ENCODE measurements at places on chromosomes 5 and 9. TPM values are rescaled to one million over a fixed set of nuclear protein-coding genes. Genes with fewer than 3 reads are reported as not detected.
A peak's percentile ranks its signal among the peaks of the same experiment; 100 is the strongest.

Gene ALDOB
- total RNA-seq = 0.54 TPM

Gene F2RL2
- total RNA-seq = 0.27 TPM

Gene TRPM6
- total RNA-seq = 3.0 TPM

DNA sequence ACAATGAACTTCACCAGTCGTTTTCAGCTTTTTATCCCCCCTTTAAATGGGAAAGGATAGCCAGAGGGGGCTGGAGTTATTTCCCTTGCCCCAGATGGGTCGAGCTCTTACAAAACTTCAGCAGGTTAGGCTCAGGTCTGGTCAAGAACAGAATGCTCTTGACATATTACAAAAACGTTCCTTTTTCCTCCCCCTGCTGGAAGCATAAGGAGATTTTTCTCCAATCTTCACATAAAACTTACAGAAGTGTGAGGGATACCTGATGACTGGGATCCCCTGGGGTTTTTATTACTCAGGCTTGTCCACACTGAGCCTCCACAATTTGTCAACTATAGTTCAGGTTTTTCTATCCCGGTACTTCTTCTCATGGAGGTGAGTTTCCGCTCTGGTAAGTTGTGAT, 60.8 kb downstream of the CSF2 start:
- DNase-seq = no peak

DNA sequence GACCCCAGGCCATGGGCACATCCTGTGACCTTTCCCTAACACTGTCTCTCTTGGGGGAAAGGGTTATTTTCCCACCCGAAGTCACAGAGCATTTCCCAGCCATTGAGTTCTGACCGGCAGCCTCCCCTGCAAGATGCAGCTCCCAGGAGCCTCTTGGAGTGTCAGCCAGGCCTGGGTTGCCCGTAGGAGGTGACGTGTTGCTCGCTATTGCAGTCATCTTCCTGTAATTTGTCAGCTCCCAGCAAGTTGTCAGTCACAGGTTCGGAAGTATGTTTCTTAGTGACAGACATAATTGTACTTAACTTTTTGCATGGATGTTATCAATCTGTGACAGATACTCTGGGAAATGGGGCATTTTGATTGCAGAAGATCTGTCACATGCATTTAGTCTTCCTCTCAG, 74.5 kb downstream of the MVB12B start:
- no peak for DNase-seq

DNA sequence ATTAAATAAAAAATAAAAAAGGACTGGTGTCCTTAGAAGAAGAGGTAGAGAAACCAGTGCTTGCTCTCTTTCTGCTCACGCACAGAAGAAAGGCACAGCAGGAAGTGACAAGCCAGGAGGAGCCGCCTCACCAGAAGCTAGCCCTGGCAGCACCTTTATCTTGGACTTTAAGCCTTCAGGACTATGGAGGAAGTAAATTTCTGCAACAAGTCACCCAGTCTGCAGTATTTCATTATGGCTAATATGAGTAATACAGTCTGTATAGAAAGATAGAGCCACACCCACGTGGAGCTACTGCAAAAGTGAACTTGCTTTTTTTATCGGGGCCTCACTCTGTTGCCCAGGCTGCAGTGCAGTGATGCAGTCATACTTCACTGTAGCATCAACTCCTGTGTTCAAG, 68.4 kb downstream of the PDZD2 start:
- DNase-seq = no peak

DNA sequence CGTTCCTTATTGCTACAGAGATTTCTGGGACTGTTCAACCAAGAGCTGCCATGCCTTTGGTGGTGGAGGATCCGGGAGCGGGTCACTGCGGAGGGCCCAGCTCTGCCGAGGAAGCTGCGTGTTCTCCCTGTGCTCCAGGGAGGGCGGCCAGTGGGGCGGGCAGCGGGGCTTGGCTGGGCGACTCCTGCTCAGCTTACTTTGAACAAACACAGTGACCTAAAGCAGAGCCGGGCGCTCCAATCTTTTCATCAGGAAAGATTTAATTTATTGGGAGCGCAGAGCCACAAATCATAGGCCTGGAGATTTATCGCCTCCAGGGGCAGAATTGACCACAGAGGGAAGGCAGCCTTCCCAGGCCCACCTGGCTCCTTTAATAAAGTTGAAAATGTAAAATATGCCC, 27.7 kb downstream of the LHX3 start:
- no peak for DNase-seq

- no peak for DNase-seq
These were observed 90.6 kb upstream of the GRHPR start for GRCh38 chr9:37331871-37332270.

DNA sequence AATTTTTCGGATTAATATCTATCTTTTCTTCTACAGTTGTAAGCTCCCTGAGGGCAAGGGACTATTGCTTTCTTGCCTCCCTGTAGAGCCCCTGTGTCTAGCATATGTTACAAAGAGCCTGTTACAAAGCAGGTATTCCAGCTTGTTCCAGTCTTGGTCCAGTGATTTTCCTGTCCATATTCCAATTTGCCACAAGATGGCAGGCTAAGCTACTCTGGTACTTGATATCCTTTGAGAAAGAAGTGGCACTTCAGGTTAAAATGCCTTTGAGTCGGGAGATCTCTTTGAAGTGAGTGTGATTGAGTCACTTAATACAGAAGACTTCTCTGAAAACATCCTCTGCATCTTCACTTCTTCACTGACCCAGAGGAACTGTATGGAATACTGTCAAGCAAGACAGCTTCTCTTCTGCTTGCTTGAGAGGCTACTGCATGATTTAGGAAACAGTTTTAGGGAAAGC, 24.5 kb downstream of the CAVIN4 start:
- peak; percentile 46 for DNase-seq

GRCh38 chr9:12874395-12874794, 99.6 kb downstream of the LURAP1L start:
- DNase-seq = no peak

DNA sequence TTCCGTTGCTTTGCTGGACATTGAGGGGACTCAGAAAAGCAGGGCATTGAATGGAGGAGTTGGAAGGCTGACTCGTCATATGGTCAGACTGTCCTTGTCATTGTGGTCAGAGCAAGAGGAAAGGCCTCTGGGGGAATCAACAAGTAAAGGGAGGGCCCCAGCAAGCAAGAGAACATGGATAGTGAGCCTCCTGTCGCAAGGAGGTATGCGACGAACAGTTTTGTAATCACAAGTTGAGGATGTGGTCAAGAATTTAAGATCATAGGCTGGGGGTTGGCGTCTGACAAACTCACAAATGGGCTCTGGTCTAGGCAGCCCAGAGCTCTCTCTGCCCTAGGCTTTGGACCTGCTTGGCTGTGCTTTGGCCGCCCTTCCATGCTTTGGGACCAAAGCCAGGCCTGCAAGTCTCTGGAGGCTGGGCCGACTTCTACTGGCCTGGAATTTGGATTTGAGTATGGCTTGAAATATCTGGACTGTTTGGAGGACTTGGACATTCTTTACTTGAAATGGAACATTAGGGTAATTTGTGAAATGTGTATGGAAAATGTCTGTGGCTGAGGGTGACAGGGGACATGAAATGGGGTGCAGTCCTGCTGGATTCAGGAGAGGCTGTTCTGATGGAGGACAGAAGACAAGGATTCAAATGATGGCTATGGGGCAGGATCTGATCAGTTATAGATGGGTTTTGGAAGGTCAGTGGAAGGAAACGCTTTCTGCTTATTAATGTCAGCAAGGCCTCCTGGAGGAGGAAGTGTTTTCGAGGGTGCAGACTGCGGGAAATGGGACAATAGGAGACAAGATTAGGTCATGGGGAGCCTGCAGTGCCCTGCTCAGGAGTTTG, 19.2 kb upstream of the NDST1 start:
- peak; percentile 51 for DNase-seq

DNA sequence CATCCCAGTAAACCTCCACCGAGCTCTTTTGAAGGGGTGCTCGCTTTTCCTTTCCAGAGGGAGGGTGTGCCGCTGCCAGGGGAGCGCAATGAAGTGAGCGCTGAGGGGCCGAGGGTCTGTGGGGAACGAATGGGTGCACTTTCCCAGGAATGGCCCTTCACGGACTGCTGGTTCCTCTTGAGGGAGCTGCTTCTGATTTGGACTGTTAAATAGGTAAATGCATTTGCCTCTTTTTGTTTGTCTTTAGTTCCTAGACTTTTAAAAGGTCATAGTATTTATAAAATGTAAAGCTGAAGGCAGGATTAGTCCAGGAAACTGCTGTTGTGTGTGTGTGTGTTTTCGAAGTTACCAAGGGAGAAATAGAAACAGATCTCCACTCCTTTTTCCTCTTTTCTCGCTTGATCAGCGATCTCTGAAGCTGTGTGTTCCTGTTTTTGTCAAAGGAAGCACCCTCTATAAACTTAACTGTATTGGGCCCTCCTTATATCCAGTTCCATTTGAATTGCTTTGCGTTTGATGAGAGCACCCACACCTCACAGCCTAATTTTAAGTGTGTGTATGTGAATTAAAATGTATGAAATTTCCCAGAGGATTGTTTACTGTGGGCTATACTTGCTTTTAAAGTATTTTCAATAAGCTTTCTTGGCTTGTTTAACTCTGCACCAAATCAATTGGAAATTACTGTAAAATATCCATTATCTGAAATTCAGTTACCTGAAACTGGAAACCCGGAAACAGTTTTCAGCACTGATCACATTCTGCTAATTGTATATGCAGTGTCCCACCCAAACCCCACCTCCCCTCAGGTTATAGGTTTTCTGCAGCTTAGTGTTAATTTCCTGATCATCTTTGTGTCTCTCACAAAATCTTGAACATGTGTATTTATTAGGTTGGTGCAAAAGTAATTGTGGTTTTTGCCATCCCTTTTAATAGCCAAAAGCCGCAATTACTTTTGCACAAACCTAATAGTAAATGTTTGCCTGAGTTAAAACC, 966 bp downstream of the SNX2 start:
- no peak for DNase-seq

Gene CDC14B
- 18.2 TPM for total RNA-seq

- no peak for DNase-seq
These were observed 5.0 kb downstream of the RELL2 start for GRCh38 chr5:141641634-141642267.

DNA sequence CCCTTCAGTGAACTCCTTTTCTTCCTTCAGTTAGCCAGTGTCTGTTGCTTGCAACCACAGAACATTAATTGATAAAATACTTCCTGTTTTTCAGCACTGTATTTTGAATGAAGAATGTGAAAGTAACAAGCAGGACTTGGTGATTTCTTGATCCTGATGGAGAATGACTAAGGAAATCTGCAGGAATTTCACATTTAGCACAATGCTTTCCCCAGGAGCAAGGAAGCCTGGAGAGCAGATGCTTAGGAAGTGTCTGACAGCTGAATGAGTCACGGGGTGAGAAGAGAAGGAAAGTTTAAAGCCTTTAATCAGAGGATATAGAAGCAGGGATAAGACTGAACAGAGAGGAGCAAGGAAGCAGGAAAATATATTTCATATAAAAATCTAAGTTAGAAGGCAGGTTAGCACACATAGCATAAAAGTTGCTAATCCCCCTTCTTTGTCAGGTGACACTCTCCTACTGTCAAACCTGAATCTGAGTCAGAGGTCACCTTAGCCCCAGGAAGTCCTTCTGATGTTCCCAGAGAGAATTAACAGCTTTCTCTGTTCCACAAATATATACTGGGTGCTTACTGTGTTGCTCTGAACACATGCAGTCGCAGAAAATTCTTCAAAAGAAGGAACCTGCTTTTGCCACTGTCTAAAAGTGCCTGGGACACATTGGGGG, 59.7 kb downstream of the GNA14 start:
- no peak for DNase-seq

DNA sequence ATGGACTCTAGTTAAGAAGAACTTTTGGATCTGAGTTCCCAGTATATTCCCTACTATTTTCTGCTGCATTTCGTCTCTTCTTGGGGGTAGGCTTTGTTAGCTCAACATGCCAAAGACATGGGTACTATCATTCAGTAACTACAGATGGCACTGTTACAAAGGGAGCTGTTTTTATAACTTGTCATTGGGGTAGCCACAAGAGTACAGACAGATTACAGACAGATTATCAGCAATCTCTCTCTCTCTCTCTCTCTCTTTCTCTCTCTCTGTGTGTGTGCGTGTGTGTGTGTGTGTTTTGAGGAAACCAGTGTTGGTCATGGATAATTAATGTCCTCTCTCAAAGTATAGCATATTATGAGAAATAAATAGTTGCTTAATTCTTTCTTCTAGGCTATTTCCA, 116.1 kb downstream of the WDR70 start:
- DNase-seq = no peak

- DNase-seq = no peak
These were observed 109.2 kb downstream of the BASP1 start for GRCh38 chr5:17326600-17327037.

DNA sequence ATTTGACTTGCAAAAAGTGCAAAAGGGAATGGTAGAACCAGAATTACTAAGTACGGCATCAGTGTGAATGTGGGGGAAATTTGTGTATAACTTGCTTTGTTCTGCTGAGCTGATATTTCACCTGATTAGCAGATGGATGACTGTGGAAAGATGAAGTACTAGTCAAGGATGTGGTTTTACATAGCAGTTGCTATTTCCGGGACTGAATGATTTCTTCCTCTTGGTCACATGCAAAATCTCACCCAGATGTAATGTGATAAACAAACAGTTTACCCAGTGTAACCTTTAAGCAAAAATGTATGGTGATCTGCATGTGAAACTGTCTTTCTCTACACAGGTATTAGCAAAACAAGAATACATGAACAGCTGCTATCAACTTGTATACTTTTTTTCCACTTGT, 46.1 kb downstream of the DCP2 start:
- DNase-seq = no peak

GRCh38 chr5:113204525-113205161, 228.0 kb downstream of the DCP2 start:
- peak; percentile 13 for DNase-seq

- no peak for DNase-seq
These were observed 21.7 kb downstream of the CXXC5 start for GRCh38 chr5:139669662-139670368.

DNA sequence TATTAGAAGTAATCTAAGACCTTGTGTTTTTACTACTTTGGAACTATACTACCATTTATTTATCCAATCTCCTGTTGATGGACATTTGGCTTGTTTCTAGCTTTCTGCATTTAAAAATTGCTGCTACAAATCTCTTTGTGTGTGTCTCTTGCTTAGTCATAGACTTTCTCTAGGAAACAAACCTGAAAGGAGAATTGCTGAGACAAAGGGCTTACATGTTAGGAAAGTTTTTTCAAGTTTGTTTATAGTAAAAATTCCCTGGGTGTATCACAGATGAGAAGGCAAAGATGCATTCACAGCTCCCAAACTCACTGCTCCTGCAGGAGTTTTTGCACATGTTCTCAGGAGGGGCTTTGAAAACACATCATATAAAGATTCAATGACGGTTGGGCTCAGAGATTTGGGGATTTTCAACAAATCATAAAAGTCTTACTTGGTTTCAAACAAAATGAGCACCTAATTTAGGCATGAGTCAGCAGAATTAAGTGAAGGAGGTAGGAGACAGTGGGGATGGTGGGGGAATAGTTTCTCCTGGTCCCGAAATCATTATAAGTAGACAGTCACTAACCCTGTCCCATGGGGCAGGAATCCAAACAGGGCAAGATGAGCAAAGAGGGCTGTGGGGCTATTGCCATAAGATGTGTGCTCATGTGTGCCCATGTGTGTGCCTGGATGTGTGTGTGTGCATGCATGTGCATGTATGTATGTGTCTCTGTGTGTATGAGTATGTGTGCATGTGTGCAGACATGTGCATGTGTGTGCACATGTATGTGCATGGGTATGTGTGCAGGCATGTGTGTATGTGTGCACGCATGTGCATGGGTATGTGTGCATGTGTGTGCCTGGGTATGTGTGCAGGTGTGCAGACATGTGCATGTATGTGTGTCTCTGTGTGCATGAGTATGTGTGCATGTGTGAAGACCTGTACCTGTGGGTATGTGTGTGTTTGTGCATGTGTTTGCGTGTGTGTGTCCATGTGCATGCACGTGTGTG, 43.4 kb upstream of the S1PR3 start:
- no peak for DNase-seq
